ENCODE measurements at places on chromosomes 6 and 20.

- DNase-seq = no peak
These were observed 57.8 kb upstream of the ZFAND3 start for GRCh38 chr6:37761554-37762271.

GRCh38 chr6:2460216-2460745, 214.9 kb upstream of the GMDS start:
- DNase-seq = no peak

GRCh38 chr20:43531091-43531443, 23.6 kb downstream of the L3MBTL1 start:
- no peak for DNase-seq

DNA sequence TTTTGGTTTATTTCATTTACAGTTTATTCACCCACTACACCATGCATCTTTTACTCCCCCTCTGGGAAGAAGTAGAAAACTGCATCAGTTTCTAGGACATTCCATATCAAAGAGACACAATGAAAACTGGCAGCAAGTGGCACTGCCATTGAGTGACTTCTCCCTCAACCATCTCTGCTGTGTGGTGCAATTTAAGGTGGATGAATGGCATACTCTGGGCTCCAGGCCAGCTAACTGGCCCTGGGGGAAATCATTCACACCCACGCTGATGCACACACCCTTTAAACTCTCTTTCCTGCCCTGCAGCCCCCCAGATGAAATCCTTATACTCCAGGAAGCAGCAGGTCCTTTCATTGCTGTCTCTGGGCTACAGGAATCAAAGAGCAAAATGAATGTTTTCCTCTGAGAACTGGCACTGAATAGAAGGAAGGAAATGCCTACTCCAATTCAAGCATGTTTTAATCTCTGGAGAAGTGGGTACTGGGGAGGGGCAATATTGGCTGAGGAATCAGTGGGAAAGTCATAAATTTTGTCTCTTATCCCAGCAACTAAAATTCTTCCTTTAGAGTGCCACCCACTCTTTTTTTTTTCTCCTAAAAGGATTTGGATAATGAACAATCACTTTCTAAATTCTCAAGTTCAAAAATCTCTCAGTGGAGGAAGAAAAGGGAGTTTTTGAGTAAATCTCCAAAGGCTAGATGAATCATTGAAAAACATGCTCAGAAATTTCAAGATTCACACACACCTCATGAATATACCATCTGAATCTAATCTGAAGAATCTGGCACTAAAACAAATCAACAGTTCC, 16.9 kb upstream of the RFPL4B start:
- no peak for DNase-seq

GRCh38 chr6:161631676-161632194, 357.9 kb upstream of the AGPAT4 start:
- DNase-seq = no peak

- DNase-seq = no peak
These were observed 24.2 kb downstream of the GLYATL3 start for GRCh38 chr6:49523901-49524300.

GRCh38 chr20:2114990-2115681, 13.5 kb downstream of the STK35 start:
- peak; percentile 74 for DNase-seq

GRCh38 chr6:96742702-96743101, 94.6 kb downstream of the GPR63 start:
- no peak for DNase-seq

GRCh38 chr6:152952866-152953509, 29.9 kb downstream of the FBXO5 start:
- no peak for DNase-seq

- no peak for DNase-seq
These were observed 23.6 kb upstream of the ZNF831 start for GRCh38 chr20:59139998-59140397.

GRCh38 chr20:58349570-58349969, 39.5 kb upstream of the VAPB start:
- no peak for DNase-seq

- DNase-seq = no peak
These were observed 4.0 kb upstream of the FRMD1 start for GRCh38 chr6:168082860-168083513.

- DNase-seq = no peak
These were observed 13.9 kb upstream of the CCN5 start for GRCh38 chr20:44701118-44701857.

DNA sequence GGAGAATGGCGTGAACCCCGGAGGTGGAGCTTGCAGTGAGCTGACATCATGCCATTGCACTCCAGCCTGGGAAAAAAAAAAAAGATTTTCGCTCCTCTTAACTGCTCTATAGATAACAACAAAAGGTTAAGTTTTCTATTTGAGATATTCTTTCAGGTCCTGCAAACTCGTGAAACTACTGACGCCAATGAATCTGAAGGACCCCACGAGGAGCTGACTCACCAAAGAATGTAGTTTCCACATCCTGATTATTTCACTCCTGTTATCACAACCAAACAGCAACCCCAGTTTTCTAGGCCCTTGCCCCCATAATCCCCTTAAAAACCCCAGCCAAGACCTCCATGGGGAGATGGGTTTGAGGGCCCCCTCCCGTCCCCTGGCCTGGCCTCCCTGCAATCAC, 58.7 kb downstream of the OTOR start:
- no peak for DNase-seq

GRCh38 chr6:129565811-129566210, 144.2 kb downstream of the ARHGAP18 start:
- DNase-seq = no peak

DNA sequence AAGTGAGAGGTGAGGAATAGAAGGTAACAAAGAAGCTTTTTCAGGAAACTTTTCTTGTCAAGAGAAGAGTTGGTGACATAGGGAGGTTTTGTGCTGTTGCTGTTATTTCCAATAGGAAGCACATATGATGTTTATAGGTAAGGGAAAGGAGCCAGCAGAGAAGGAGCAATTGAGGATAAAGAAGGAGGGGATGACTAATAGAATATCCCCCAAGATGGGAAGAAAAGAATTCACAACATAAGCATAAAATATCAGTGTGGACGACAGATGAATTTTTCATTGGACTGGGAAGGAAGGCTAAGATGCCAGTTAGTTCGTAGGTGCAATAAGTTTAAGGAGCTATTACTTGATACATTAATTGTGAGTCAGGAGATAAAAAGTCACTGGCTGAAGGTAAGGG, 8.5 kb upstream of the BEND6 start:
- no peak for DNase-seq

DNA sequence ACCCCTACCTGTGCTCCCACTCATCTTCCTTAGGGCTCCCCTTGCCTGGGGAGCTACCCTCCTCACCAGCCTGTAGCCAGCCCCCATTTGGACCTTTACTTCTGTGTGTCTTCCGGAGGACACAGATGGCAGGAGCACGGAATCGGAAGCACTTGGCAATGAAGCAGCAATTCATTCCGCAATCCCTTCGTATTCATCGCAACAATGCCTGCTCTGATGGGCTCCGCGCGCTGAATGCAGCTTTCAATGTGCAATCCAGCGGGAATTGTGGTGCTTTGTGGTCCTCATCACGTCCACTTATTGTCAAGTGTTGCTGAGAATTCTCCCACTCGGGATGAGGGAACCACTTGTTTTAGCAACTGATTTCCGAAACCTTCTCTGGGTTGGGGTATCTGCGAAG, 336.0 kb downstream of the DHX35 start:
- DNase-seq = no peak

DNA sequence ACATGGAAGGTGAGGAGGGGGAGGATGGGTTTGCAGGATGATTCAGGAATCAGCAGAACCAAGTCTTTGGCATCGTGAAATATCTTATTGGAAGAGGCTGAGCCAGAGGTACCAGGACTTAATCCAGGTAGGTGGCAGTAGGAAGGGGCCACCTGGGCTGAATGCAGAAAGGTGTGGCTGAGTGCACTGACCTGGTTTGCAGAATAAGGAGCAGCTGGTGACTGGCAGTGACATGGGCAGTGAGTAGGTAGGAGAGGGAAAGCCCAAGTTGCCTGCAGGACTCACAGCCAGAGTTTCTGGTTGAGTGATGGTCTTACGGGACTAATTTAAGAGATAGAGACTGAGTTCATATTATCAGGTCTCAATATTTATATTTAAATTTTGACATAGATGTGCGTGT, 1.1 kb upstream of the PBOV1 start:
- DNase-seq = no peak

DNA sequence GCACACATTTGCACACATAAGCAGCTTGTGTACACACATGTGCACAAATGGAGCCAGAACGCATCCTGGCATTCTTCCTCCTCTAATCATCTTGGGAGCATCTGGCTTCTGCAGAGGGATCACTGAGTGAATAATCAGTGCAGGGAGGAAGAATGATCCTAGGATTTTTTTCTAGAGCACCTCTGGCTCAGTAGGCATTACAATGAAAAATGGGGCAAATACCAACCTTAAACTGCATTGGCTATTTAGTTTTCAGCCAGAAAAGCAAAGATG, 205.7 kb upstream of the TCF21 start:
- DNase-seq = no peak

DNA sequence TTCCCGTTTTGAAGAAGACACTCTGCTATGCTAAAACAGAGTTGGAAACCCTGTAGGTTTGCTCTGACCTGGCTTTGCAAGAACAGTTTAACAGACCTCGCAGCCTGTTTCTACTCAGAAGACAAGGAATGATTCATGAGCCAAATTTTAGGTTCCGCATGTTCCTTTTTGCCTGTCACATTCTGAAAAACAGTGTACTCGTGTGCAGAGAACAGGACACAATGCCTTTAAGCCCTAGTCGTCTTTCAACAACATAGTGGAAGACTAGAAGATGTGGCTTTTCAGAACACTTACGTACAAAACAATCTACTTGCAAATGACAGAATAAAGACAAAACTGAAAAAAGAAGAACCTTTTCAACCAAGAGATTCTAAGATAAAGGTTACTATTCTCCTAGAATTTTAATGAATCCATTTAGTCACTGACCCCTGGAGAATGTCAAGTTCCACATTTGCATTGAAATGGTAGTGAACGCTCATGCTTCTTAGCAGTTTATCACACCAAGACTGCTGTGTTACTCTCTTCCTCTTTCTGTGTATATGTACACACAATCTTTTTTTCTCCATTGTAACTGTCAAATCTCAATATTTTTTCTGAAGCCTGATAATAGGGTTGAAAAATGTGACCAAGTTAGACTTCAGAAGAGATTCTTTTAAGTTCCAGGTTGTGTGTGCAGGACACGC, 220.7 kb upstream of the NRSN1 start:
- DNase-seq = no peak

- no peak for DNase-seq
These were observed 37.2 kb downstream of the EBF4 start for GRCh38 chr20:2729791-2730190.

- DNase-seq = no peak
These were observed 26.9 kb downstream of the DDX27 start for GRCh38 chr20:49245921-49246740.

GRCh38 chr6:108758884-108759283, 89.3 kb upstream of the ARMC2 start:
- DNase-seq = no peak

- no peak for DNase-seq
These were observed 20.1 kb downstream of the OPRM1 start for GRCh38 chr6:154058963-154059680.

DNA sequence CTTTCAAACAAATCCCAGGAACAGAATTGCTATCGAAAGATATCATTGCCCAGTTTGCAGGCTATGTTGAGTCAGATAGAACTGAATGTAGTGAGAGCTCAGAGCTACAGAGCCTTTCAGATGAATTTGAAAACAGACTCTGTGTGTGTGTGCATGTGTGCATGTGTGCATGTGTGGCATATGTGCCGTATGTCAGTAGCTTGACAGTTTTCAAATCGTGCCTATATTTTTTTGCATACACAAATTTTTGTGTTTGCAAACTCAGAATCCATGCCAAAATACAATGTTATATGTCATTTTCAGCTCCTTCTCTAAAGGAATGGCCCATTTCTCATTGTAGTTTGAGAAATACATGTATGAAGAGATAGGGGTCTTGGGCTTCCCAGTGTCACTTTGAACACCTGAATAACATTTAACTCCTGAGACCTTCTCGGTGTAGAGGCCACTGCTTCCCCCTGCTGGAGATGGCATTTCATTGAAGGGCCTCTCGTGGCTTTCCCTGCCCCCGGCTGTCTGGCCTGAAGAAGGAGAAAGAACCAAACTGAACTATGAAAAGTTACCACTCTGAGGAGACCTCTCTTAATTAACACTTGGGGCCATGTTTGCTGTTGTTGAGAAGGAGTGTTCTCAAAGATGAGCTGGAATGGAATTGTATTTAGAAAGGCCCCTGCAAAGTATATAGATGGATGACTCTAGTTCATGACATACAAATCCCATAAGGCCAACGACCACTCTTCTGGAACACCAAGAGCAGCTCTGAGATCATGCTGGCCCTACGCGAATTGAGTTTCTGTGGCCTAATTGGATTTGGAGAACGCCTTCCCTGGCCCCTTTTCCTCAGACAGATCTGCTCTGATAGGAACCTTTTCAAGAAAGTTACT, 58.7 kb downstream of the VAPB start:
- DNase-seq = no peak

DNA sequence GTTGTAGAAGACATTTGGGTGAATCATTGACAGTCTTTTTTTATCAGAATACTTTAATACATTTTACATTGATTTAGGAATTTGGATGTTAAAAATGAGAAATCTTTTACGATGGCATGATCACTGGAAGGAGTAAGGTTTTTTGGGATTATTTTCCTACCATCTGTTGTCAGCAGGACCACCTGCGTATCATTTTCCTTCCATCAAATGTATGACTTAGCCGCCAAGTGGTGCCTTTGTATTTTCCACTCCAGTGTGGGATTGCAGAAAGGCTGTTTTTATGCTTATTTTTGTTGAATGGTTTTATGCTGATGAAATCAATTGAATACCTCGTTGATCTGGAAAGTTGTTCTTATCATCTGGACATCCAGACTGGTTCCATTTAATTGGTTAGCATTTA, 35.8 kb downstream of the AKAP12 start:
- DNase-seq = no peak

- no peak for DNase-seq
These were observed 29.3 kb downstream of the DNAAF9 start for GRCh38 chr20:3378138-3378537.

DNA sequence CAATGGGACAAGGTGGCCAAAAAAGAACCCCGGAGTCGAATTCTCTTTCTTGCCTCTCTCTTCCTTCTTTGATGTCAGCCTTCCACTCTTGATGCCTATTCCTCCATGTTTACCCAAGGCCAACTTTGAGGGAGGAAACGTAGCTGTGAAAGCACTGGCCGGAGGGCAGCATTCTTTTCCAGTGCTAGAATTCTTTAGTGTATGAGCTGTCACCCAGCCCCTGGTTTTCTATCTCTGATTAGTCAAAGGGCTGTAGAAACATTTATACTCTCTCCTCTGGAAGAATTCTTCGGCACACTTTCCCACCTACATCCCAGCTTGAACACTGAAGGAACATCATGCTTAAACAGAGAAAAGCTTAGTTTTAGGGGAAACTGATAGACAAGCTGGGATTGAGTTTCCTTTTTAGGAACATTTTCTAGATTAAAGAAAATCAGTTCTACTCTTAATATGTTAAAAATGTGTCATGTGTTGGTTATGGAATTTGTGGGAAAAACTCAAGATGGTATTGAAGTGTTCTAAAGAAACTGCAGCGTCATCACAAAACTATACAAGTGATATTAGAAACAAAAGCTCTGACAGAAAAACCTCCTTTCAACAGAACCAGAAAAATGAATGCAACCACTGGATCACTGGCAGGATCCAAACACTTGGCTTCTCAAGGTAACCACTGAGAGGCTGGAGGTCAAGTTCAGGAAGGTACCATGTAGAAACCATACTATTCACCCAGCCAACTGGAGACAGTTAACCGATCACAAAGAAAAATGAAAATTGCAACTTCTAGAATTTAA, 20.7 kb upstream of the UTRN start:
- peak; percentile 31 for DNase-seq

Data from uterus (tissue), 4 donors.